ENCODE measurements at places on chromosomes 11 and 22.
A peak's percentile ranks its signal among the peaks of the same experiment; 100 is the strongest.

DNA sequence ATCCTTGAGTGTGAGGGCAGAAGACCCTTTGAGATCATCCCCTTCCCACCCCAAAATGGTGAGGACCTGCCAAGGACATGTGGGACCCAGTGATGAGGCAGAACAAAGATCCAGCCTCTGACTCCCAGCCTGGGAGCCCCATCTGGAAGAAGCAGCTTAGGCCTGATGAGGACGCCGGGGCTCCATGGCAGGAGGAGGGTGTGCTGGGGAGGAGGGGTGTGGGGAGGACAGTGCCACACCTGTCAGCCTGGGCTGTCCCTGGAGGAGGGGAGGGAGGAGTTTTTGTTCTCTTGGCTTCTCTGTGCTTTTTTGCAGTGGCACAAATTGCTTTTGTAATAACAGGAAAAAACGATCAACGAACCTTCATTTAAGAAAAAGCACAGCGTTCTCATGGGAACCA lies 44.4 kb upstream of the DAGLA start:
- no peak for DNase-seq

DNA sequence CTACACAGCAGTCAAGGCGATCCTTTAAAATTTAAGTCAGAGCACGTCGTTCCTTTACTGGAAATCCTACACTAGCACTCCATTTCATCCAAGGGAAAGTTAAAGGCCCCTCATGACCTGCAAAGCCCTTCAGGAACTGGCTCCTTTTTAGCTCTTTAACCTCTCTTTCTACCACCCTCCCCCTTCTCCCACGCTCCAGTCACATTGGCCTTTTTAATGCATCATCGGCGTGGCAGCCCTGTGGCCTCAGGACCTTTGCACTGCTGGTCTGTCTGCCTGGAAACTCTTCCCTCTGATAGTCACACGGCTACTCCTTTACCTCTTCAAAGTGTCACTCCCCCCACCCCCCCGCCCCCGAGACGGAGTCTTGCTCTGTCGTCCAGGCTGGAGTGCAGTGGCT lies 1.2 kb upstream of the PTPN5 start:
- no peak for DNase-seq

DNA sequence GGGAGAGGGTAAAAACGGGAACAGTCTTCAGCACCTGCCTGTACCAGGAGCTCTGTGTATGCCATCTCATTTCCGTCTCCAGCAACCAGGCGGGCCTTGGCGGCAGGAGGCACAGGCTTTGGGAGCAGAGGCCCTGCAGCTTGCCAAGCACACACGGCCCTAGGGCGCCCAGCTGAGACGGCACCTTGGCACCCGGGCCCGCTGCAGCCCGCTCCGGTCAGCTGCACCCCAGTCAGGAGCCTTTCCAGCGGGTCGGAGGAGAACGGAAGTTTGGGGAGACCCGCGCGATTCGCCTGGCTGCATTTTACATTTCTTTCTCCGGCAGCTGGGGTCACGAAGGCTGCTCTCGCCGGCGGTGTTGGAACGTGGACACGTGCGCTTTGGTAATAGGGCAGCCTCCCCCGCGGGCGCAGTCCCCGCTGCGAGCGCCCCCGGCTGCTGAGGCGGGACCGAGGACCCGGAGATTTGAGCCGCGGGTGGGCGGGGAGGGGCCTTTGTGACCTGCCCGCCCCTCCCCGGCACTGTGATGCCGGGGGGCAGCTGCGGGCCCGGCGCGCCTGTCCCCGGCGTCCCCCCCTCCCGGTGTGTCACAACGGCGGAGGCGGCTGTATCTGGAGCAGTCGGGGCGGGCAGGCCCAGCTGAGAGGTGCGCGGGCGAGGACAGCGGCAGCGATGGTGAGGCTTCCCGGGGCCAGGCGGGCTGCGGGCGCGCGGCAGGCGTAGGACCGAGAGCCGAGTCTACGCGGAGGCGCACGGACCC lies at the start of gene TUBA8:
TUBA8 (plus strand) TSS at position 616 of the 760 bp plus-strand sequence; CDS start at position 673, 57 bp downstream.
- DNase-seq: no peak

DNA sequence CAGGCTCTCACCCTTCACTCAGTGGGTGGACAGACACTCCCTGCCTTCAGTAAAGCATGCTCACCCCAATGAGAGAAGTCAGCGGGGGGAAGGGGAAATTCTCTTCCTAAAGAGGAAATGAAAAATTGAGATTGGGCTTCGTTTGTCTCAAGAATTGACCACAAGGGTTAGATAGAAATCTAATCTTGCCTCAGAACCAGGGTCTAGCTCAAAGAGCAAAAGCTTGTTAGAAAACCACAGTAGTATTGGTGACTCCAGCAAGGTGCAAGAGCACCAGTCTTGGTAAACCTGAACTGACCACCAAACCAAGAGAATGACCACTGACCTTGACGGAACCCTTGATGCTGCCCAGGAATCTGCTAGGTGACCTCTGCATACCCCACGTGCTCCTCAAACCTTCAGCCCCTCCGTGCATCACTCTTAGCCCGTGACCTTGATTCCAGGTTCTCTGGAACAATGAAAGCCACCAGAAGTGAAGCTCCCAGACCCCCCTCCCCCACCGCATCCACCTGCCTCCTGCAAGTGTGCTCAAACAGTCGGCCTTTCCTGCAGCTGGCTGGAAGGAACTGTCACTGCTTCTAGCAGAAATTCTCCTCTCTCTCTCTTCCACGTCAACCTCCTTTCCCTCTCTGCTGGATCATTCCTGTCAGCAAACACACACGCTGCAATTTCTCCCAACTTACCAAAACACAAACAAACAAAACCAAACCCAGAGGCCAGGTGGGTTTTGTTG lies 3.1 kb upstream of the TMA7B start:
- DNase-seq: no peak

GRCh38 chr11:47881145-47881544 lies 33.0 kb upstream of the NUP160 start:
- DNase-seq: no peak

DNA sequence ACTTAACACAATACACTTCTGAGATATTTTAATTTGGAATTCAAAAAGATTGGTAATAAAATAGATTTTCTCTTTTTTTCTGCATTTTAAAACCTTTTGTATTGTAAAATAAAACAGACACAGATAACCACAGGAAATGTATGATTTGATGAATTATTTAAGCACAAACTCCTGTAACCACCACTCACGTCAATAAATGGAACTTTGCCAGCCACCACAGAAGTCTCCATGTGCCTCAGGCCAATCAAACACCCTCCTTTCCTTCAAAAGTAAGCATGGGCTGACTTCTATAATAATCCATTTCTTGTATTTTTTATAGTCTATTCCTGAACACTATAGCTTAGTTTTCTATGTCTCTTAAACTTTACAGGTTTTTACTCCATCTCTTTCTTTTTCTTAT lies 721.7 kb downstream of the DLG2 start:
- DNase-seq: no peak

- peak; percentile 75 for DNase-seq
Observed at GRCh38 chr11:46293641-46294103, 16.2 kb downstream of the CREB3L1 start.

DNA sequence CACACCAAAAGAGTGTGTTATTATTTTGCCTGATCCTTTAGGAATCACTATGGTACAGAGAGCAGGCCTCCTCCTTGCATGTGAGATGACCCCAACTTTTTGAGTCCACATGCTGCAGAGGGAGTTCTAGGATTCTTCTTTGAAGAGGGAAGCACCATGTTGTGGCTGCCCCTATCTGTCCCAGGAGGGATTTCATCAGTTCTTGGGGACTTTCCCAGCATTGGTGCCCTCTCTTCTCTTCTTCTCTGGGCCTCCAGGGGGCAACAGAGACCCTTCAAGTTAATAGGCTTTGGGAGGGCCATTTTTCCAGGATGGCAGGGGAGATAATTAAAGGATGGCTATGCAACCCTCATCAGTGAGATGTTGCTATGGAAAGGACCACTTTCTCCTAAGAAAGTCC lies 3.6 kb downstream of the MMP1 start:
- peak; percentile 33 for DNase-seq

- no peak for DNase-seq
Observed at GRCh38 chr11:90493379-90493778, 270.5 kb upstream of the CHORDC1 start.

DNA sequence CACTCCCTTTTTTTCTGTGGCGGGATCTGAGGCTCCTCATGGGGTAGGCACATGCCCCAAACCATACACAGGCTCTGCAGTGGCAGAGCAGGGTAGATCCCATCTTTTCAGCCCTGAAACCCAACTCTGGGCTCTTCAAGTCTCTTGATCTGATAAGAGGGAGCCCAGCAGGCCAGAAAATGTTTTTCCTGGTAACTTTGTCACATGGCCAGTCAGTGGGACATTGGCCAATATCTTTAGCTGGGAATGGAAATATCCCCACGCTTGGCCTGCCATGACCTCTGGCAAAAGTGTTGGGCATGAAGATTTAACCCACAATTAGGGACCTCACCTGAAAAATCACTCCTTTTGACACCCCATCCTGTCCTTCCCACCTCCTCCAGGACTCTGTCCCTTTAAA lies 8.1 kb downstream of the INPP5J start:
- no peak for DNase-seq

DNA sequence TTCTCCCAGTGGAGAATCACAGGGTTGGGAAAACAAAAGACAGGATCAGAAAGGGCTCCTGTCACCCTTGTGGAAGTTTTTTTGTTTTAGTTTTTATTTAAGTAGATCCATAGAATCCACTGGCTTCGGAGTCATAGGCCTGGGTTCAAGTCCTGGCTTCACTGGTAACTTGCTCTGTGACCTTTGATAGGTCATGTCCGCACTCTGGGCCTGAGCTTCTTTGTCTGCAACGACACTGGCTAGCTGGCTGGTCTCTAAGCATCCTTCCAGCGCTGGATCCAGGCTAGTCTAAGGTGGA lies 1.4 kb downstream of the ZFTA start:
- no peak for DNase-seq

GRCh38 chr11:9138133-9138453 lies 46.7 kb upstream of the SCUBE2 start:
- DNase-seq: no peak

DNA sequence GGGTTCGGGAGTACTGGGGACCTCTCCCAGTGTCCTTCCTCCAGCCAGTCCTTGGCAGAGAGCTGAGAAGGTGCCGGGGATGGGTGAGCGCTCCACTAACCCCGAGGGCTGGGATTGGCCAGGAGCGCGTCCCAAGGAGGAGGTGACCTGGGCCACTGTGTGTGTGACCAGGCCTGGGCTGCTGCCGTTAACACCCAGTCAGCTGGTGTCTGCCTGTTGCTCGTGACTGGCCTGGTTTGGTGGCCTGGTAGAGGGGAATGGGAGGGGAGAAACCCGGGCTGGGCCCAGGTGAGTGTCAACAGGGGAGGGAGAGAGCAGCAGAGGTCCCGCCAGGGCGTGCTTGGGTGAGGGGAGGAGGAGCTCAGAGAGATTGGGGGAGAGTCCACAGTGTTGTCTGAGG lies 29.9 kb upstream of the GRAMD4 start:
- no peak for DNase-seq

- no peak for DNase-seq
Observed at GRCh38 chr11:107157146-107157808, 139.0 kb upstream of the GUCY1A2 start.

DNA sequence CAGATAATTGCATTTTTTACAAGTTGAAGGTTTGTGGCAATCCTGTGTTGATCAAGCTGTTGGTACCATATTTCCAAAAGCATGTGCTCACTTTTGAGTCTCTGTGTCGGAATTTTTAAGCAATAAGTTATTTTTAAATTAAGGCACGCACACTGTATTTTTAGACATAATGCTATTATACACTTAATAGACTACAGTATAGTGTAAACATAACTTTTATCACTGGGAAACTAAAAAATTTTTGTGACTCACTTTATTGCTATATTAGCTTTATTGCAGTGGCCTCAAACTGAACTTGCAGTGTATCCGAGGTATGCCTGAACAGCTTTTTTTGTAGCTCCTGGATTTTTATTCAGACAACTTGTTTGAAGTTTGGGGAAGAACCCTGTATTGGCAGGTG lies 31.3 kb upstream of the RRM1 start:
- no peak for DNase-seq

DNA sequence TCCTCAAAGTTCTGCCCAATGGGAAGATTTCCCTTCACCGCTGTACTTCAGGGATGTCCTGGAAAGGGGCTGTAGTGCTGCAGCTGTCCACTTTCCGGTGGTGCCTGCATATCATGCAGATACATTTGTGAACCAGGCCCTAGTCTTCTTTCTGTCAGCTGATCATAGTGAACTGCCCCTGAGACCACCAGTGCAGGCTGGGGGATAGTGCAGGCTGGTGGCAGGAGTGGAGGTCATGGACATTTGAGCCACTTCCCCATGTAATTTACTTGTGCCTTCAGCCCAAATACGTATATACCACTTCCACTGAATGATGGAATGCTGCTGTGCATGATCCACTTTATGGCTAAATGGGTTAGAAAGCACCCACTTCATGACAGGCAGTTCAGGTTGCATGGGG lies 120.0 kb downstream of the ZNF280B start:
- no peak for DNase-seq

DNA sequence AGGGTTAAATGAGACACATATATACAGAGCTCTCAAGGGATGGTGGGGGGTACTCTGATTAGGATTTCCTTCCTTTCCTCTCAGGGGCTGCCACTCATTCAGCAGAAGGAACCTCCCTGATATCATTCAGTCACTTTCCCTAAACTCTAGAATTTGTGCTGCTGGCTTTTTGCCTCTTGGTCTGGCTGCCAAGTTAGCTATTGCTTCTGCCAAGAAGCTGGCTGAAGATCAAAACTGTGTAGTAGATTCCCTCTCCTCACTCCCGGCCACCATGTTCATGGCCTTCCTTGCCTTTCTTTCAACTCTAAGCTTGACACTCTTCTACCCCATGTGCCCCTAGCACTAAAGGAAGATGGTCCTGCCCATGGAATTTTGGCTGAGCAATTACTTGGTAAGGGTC lies 18.7 kb downstream of the SLC6A5 start:
- no peak for DNase-seq

Data from A172 (cell line).